ENCODE measurements at places on chromosomes 2 and 18. TPM values are rescaled to one million over a fixed set of nuclear protein-coding genes. Genes with fewer than 3 reads are reported as not detected.

Gene TAF4B
- total RNA-seq: 15.1 TPM

- DNase-seq: no peak
Observed at GRCh38 chr2:57776916-57777315, 269.7 kb upstream of the VRK2 start.

DNA sequence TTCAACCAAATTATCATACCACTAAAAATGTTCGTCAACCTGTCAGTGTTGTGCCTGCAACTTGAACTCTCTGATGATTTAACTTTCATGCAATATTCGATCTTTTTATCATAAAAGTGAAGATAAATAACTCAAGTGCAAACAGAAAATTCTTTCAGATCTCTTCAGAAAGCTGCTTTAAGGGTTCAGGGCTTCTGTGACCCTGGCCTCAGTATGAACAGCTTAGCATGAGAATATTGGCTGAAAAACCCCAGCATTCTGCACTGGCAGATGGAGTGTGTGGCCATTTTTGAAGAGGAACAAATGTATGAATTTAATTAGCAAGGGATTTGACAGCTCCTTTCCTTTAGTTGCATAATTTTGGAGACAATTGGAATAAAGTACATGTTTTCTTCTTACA lies 851.4 kb upstream of the SOX11 start:
- no peak for DNase-seq

Gene ST8SIA3
- total RNA-seq: not detected

Gene EVX2
- total RNA-seq: not detected

- no peak for DNase-seq
Observed at GRCh38 chr2:9762164-9762563, 81.1 kb upstream of the TAF1B start.

DNA sequence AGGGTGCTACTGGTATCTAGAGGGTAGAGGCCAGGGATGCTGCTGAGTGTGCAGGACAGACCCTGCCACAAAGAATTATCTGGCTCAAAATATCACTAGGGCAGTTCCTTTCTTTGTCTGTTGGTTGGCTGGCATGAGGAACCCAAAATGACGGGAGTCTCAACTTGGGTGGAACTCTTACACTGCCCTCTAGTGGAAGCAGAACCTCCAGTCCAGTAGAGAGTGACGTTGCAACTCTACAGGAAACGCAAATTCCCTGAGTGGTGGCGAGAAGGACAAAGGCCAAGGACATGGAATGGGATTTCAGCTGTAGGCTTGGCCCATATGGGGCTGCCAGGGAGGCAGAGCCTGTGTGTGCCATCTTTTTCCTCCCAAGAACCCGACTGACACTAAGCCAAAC lies 47.1 kb downstream of the COPS8 start:
- DNase-seq: no peak

Gene IL1B
- total RNA-seq: not detected

DNA sequence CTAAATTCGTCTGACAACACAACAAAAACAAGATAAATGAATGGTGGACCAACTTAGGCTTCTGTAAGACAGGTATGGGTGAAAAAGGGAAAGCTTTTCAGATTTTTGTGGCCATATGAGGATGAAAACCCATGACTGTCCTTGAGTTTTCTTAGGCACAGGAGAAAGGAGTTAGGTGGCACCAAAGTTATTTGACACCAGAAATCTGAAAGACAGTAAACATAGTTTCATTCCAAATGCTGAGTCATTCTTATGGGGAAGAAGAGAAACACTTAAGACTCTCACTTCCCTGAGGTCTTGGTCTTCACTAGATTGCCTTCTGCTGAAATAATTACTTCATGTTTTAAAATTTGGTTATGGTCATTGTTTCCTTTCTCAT lies 5.2 kb upstream of the GPD2 start:
- no peak for DNase-seq

- peak; percentile 23 for DNase-seq
Observed at GRCh38 chr2:60554074-60554645, 706 bp upstream of the BCL11A start.

Gene ALS2
- 10.1 TPM for total RNA-seq

DNA sequence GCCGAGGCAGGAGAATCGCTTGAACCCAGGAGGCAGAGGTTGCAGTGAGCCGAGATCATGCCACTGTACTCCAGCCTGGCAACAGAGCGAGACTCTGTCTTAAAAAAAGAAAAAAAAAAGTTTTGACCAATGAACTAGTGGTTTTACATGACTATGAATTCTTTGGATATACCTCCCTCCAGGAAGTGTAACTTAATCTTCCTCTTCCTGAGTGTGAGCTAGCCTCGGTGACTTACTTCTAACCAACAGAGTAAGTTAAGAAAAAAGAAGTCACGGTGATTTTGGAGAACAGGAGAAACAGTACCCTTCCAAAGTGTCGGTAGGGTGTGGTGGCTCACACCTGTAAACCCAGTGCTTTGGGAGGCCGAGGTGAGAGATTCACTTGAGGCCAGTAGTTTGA lies 7.1 kb downstream of the TIA1 start:
- DNase-seq: no peak

All from activated CD8-positive, alpha-beta T cell treated with anti-CD3 and anti-CD28 coated beads for 36 hours (primary cell).